ENCODE measurements at places on chromosomes 7 and 10.

GRCh38 chr10:102175415-102175814 lies 23.2 kb downstream of the NOLC1 start:
- no peak for DNase-seq

GRCh38 chr10:103373544-103373943 lies 5.8 kb downstream of the TAF5 start:
- no peak for DNase-seq

GRCh38 chr10:29102233-29102632 lies 186.6 kb upstream of the LYZL1 start:
- DNase-seq, result no peak

GRCh38 chr10:44983895-44984278 lies 5.3 kb upstream of the DEPP1 start:
- no peak for DNase-seq

DNA sequence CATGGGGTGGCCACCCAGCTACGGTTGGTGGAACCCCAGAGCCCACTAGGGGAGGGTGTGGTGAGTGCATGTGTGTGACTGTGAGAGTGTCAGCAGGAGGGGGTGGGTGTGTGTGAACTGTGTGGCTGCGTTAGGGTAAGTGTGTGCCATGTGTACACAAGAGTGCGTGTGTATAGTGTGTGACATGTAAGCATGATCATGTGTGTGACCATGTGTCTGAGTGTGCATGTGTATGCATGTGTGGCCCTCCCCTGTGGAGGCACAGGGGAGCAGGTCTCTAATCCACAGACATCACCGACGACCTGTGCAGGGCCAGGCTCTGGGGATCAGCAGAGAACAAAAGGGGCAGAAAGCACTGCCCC lies 3.5 kb upstream of the CFAP46 start:
- DNase-seq, result no peak

DNA sequence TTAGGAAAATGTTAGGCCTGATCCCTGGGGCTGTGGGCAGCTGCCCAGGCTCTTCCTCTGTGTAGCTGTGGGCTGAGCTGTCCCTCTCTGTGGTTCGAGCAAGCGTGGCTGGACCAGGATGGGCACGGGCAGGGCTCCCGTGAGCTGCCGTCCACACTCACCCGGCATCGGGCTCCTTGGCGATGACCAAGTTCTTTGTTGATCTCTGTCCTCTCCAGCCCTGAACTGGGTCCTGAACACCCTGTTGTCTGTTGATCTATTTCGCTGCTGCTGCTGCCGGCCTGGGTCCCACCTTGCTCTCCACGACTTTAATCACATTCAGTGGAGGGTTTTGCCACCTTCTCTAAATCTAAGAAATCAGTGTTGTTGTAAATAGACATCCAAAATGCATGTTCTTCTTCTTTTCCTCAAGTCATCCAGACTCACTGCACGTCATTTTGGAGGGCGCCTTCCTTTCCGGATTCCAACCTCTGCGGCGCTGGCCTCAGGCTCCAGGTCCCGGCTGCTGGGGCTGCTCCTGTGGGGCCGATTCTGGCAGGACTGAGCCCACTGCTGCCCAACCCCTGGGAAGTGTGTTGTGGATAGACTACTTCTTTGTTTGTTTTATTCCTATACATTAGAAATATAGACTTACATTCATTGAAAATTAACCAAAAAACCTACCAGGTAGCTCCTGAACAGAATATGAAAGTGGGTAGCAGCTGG lies 100.6 kb downstream of the DYNC2I1 start:
- DNase-seq, result no peak

DNA sequence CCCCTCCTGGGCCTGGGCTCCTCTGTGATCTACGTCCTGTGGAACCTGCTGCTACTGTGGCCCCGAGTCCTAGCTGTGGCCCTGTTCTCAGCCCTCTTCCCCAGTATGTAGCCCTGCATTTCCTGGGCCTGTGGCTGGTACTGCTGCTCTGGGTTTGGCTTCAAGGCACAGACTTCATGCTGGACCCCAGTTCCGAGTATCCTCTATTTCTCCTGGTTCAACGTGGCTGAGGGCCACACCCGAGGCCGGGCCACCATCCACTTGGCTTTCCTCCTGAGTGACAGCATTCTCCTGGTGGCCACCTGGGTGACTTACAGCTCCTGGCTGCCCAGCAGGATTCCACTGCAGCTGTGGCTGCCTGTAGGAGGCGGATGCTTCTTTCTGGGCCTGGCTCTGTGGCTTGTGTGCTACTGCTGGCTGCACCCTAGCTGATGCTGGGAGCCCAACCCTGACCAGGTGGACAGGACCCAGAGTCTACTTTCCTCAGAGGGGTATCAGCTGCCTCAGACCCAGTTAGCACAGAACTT lies 37.8 kb upstream of the MMD2 start:
- DNase-seq, result no peak

GRCh38 chr10:62689712-62690111 lies 114.8 kb upstream of the ADO start:
- no peak for DNase-seq

- no peak for DNase-seq
Observed at GRCh38 chr7:115728518-115728917, 302.0 kb downstream of the TFEC start.

- DNase-seq, result no peak
Observed at GRCh38 chr7:9091282-9091681, 657.9 kb downstream of the NXPH1 start.

GRCh38 chr7:2613931-2614600 lies 17.7 kb upstream of the TTYH3 start:
- DNase-seq, result no peak

- DNase-seq, result no peak
Observed at GRCh38 chr7:101924171-101924570, 106.7 kb downstream of the CUX1 start.

- DNase-seq, result no peak
Observed at GRCh38 chr7:71348821-71349681, 217.1 kb downstream of the GALNT17 start.

DNA sequence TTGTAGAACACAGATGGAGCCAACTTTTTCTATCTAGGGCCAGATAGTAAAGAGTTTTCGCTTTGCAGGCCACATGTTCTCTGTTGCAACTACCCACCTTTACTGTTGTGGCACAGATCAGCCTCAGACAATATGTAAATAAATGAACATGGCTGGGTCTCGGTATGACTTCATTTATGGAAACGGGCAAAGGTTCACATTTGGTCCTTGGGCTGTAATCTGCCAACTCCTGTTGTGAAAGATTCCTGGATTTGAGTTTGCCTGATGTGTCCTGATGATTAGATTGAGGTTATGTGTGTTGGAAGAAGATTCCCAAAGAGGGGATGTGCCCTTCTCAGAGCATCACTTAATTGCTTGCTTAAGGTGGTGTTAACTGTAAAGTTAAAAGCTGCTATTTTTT lies 38.2 kb downstream of the RBM20 start:
- DNase-seq, result no peak

DNA sequence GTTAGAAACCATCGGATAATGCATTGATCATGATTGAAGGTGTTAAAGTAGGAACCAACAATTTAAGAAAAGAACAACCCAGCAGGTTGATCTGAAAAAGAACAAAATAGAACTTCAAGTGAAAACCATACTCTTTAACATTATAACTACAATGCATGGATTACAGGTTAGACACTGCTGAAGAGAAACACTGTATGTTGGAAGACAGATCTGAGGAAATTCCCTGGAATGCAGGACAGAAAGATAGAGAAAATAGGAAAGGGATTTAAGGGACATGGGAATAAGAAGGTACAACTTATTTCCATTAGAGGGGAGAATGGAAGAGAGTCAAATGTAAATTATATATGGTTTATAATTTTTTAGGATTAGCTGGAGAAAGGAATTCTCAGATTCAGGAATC lies 303.3 kb downstream of the DNAJB6 start:
- DNase-seq, result no peak

- no peak for DNase-seq
Observed at GRCh38 chr10:86287110-86287793, 79.3 kb downstream of the GRID1 start.

DNA sequence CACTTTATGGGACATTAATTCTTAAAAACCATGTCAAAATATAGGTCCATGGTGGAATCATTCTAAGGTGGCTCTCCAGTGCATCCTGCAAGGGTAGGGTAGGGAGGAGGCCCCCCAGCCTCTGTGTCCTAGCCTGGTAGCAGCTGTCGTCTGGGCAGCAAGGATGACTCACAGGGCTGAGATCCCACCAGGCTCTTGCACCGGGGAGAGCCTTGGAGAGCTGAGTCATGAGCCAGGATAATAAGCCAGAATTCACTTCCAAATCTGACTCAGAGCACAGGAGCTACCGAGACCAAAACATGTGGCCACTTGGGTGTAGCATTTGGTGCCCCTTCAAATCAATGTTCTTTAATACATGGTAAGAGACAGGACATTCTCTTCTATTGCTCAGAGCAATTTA lies 298.5 kb downstream of the NEBL start:
- DNase-seq, result no peak

DNA sequence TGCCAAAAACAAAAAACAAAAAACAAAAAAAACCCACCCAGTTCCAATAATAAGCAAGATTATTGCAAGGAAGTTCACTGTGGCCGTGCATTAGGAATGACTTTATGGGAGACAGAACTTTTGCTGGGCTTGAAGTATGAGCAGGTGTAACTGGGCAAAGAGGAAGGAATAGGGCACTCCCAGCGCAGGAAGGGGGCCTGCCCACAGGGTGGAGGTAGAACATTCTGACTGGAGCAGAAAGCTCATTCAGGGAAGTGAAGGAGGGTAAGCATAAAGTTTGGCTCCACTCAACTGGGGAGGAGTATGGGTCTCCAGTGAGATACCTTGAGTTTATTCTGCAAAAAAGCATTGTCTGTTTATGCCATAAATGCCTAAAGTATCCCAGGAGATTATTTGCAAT lies 42.1 kb upstream of the WIPF3 start:
- no peak for DNase-seq

GRCh38 chr7:82286096-82286797 lies 157.3 kb downstream of the CACNA2D1 start:
- no peak for DNase-seq

DNA sequence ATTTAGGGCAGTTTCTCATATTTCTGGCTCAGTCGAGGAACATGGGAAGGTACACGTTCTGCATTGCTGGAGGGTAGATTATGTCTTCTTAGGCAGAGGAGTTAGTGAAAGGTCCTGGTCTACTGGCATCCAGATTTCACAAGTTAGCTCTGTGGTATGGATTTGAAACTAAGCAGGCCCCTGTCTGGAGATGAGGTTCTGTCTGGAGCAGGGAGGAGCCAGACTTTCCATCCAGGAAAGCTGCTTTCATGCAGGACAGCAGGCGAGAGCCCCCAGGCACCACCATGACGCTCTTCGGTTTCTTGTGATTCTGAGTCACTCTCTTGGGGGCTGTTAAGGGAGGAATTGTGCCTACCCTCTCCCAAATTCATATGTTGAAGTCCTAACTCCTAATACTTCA lies 184.3 kb downstream of the KIAA1217 start:
- no peak for DNase-seq

DNA sequence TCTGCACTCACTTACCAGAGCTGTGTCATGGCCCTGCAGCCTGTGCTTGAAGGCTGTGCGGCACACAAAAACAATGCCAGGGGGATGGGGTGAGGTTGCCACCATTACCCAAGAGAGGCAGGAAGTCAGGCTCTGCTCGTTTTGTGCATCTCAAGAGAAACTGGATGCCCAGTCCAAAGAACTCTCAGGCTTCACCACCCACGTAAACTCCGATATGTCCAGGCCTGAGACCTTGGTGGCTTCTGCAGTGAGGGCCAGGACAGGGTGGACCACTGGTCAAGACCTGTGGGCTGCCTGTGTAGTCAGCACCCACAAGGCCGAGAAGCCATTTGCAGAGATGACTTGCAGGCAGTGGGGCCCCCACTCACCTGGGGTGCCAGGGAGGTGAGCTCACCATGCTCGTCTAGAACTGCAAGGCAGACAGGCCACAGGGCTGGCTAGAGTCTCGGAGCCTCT lies 54.7 kb upstream of the EBF3 start:
- DNase-seq, result no peak

GRCh38 chr10:103556383-103557007 lies 63.0 kb downstream of the NEURL1 start:
- no peak for DNase-seq

DNA sequence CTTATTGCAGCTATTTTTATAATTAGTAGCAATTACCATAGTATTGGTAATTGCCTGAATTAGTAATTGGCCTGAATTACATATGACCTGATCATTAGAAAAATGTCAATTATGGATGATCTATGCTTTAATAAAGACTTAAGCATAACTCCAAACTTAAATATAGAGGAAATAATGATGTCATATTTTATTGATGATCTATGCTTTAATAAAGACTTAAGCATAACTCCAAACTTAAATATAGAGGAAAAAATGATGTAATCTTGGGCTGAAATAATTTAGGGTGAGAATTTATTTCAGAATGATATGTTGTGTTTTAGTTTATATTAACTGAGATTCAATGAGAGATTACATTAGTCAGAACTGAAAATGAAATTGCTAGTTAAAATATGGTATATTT lies 266.0 kb upstream of the DKK1 start:
- no peak for DNase-seq

Measured in neuronal stem cell (in vitro differentiated cells).